A673 (cell line): ENCODE measurements at places on chromosomes 7 and 10.

DNA sequence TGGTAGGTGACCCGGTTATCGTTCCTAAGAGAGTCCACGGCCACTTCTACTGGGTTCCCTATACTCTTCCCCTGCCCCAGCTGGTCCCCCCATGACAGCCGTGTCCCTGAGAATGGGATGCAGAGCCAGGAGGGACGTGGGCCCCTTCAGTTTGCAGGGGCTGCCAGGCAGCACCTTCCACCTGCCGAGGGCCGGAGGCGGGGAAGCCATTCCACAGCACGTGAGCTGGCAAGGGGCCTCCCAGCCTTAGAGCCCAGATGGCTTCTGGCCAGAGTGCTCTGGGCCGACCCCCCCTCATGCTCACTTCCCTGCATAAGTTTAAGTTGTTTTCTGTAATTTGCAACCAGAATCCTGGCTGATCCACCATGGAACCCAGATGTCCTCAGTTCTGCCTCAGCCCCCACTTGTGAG, 39.0 kb downstream of the DIP2C start:
- no peak for DNase-seq
- no peaks in the 10 kb centered on the region for H3K4me1 ChIP-seq
- H3K36me3 ChIP-seq: no peaks in the 10 kb centered on the region

- H3K27me3 ChIP-seq: no peaks in the 10 kb centered on the region
- H3K36me3 ChIP-seq: no peaks in the 10 kb centered on the region
- no peak overlapping the region for H3K4me3 ChIP-seq
- H3K27ac ChIP-seq: no peak overlapping the region
Measured at GRCh38 chr10:94186722-94187121, 176.0 kb downstream of the NOC3L start.

DNA sequence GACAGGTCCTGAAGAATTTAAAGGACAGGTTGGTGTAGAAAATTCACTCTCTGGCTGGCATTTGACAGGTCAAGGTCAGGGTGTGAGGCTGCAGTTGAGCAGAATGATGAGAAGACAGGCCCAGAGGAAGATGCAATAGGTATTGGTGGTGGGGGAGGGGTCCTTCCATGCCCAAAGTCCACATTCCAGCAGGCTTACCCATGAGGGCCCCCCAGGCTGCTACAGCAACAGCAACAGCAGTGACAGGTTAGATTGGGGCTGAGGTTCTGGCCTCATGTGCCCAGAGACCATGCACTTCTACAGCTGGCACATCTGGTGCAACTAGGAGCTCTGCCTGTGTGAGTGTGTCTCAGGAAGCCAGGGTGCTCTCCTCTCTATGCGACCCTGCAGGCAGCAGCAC, 223.5 kb upstream of the GHITM start:
- no peaks in the 10 kb centered on the region for H3K36me3 ChIP-seq
- no peak for DNase-seq
- no peaks in the 10 kb centered on the region for H3K27me3 ChIP-seq
- peaks cover 5% of the 10 kb centered on the region for H3K4me1 ChIP-seq

DNA sequence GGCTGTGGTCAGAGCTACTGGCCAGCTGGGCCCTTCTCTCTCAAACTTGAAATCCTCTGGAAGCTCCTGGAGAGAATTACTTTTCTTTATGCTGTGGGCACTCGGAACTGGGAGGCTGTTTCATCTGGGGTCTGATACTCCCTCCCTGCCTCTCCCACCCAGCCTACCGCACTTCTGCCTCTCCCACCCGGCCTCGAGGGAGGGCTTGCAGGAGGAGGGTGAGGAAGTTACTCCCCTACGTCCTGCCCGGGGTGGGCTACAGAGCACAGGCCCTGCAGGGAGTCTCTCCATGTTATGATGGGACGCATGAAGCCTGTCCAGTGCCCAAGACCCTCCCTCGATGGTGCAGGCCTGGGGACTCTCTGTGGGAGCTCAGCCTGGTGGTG, 584.6 kb upstream of the MKI67 start:
- H3K27me3 ChIP-seq: no peaks in the 10 kb centered on the region
- H3K4me3 ChIP-seq: no peak overlapping the region
- H3K4me1 ChIP-seq: peaks cover 12% of the 10 kb centered on the region

DNA sequence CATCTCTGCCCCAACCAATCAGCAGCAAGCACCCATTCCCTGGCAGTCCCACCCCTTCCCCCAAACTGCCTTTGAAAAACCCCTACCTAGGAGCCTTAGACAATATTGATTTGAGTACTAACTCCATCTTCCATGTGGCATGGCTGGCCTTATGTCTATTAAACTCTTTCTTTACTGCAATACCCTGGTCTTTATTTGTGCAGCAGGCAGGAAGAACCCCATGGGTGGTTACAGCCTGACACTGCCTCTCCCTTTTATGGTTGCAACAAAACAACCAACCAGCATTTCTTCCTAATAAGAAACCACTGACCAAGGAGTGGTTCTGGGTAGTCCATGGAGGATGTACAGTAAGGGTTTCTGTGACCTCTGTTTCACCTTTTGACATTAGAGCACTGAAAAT, 418.1 kb downstream of the THSD7A start:
- H3K27me3 ChIP-seq: no peaks in the 10 kb centered on the region
- H3K4me3 ChIP-seq: no peak overlapping the region
- H3K27ac ChIP-seq: no peak overlapping the region
- no peaks in the 10 kb centered on the region for H3K4me1 ChIP-seq
- DNase-seq: no peak
- H3K36me3 ChIP-seq: no peaks in the 10 kb centered on the region

DNA sequence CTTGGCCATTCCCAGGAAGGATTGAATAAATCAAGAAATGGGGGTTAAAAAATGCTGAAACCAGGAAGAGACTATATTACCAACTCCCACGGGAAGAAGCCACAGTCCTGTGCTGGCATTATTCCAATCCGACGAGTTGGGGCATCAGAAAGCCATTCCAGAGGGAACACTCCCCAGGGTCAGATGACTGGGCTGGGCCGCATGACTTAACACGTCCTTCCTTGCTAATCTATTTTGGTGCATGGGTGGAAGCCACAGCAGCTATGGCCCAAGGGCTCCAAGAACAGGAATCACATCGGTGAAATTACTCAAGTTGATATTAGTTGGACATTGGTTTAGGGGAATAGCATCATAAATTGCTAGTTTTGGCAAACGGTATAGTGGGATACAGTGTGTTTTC, 592.9 kb upstream of the NRP1 start:
- H3K36me3 ChIP-seq: no peaks in the 10 kb centered on the region
- no peak overlapping the region for H3K4me3 ChIP-seq
- DNase-seq: peak; percentile 56
- H3K27me3 ChIP-seq: no peaks in the 10 kb centered on the region
- H3K4me1 ChIP-seq: peaks cover 44% of the 10 kb centered on the region

GRCh38 chr7:39480901-39481300, 85.3 kb upstream of the YAE1 start:
- H3K36me3 ChIP-seq: no peaks in the 10 kb centered on the region
- no peaks in the 10 kb centered on the region for H3K4me1 ChIP-seq
- H3K27me3 ChIP-seq: peaks cover 19% of the 10 kb centered on the region
- no peak overlapping the region for H3K4me3 ChIP-seq
- H3K27ac ChIP-seq: no peak overlapping the region
- no peak for DNase-seq

DNA sequence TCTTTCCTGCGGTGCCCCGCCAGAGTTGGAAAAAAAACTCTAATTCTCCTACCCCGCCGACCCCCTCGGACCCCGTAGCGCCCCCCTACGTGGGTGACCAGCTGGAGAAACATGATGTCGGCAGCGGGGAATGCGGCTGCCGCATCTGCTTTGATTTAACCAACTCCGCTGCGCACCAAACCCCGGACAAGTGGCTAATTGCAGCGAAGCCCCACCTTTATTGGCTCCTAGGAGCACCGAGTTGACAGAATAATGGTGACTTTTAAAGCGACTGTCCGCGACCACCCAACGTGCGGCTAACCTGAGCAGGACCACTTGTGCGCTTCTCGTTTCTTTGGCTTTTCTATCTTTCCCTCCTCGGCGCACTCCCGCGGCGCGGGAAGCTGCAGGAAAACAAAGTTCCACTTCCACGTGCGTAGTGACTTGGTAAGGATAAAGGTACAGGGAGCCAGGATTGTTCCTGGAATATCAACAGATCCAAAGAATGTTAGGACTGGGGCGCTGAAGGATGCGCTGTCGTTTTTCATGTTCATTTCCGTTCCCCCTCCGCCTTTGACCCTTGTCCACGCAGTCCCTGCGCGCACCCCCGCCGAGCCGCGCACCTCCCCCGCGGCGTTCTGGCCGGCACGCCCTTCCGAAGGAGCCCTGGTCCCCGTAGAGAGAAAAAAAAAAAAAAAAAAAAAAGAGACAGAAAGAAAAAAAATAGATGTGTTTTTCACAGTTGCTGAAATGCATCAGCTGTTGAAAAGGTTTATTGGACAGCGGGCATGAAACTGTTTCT, 1.4 kb downstream of the WNT16 start:
- H3K36me3 ChIP-seq: no peaks in the 10 kb centered on the region
- no peak overlapping the region for H3K27ac ChIP-seq
- H3K4me1 ChIP-seq: peaks cover 15% of the 10 kb centered on the region
- H3K27me3 ChIP-seq: peaks cover 84% of the 10 kb centered on the region
- peak; percentile 24 for DNase-seq

DNA sequence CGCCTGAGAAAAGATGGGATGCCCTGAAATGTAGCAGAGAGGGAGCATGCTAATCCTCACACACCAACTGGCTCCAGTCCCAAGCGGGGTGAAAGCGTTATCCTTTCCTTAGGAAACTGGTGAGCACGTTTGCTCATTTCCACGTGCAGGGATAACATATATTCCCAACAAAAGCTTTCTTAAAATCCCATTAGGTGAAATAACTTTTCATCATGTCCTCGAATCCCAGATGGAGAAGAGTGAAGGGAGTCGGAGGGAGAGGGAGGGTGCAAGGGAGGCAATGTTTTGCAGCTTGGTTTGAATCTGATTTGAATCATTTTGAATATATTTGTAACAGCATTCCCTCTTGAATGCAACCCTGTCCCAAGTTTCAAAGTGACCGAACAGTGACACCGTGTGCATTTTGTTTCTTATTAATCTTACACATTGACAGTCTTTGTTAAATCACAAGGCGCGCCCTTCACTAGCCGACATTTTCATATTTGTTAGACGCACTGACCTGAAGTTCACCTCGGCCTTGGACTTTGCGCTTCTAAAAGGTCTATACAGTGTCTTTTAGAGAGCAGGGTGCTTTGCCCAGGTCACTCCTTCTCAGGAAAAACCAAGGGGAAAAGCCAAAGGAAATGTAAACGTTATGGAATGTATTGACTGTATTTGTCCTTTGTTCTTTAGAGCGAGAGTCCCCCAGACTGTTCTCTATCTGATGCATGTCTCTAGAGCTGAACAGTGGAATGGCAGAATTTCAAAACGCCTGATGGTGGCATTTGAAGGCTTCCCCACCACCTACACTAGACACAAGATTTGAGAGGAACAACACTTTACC, 3.1 kb upstream of the HOXA4 start:
- DNase-seq: no peak
- no peak overlapping the region for H3K27ac ChIP-seq
- peaks cover 100% of the 10 kb centered on the region for H3K27me3 ChIP-seq
- no peaks in the 10 kb centered on the region for H3K36me3 ChIP-seq
- no peak overlapping the region for H3K4me3 ChIP-seq

- H3K4me1 ChIP-seq: no peaks in the 10 kb centered on the region
- H3K36me3 ChIP-seq: no peaks in the 10 kb centered on the region
- no peak overlapping the region for H3K27ac ChIP-seq
- no peak overlapping the region for H3K4me3 ChIP-seq
- H3K27me3 ChIP-seq: no peaks in the 10 kb centered on the region
- DNase-seq: no peak
Measured at GRCh38 chr7:141590666-141591065, 39.5 kb downstream of the AGK start.

DNA sequence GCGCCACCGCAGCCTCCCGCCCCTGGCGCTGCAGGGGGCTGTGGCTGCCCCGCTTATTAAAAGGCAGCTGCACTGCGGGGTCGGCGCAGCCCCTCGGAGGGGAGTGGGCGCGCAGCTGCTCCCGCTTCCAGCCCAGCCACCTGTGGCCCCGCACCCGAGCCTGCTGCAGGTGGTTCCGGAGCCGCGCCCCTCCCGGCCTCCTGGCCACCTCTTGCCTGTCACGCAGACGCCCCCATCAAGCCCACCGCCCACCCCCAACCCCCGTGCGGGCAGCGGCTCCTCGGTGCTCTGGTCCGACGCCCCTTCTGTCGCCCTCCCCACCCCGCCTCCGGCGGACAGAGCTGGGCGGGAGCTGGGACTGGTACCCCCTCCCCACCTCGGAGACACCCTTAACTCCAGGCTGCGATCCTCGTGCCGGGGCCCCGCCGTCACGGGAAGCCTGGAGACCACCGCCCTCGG, 549 bp downstream of the CALY start:
- DNase-seq: no peak
- no peaks in the 10 kb centered on the region for H3K36me3 ChIP-seq
- H3K4me3 ChIP-seq: peak overlapping the region; percentile 28
- peaks cover 58% of the 10 kb centered on the region for H3K27me3 ChIP-seq

GRCh38 chr10:44956717-44957706, 2.6 kb upstream of the RASSF4 start:
- H3K4me1 ChIP-seq: peaks cover 13% of the 10 kb centered on the region
- H3K4me3 ChIP-seq: no peak overlapping the region
- H3K27ac ChIP-seq: no peak overlapping the region
- H3K27me3 ChIP-seq: no peaks in the 10 kb centered on the region

GRCh38 chr10:1148855-1149605, 92.8 kb downstream of the WDR37 start:
- H3K36me3 ChIP-seq: no peaks in the 10 kb centered on the region
- peaks cover 5% of the 10 kb centered on the region for H3K27me3 ChIP-seq
- DNase-seq: no peak
- H3K4me3 ChIP-seq: no peak overlapping the region
- H3K27ac ChIP-seq: no peak overlapping the region

DNA sequence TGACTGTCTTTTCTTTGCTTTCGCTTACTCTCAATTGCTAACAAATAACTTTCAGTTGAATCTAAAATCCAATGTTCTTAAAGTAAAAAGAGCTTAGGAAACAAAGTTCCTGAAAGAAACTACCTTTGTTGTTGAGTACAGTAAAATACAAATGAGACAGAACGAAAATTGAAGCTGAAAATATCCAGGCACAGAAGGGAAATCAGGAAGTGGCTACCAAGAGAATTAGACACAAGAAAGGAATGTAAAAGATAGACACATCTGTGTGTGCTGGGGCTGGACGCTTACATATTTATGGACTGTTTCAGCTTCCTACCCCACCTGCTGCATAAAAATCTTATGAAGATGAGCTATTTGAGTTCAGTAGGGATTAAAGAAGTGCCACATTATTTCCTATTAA, 161.7 kb upstream of the PLXDC2 start:
- H3K27ac ChIP-seq: no peak overlapping the region
- H3K4me1 ChIP-seq: no peaks in the 10 kb centered on the region
- H3K4me3 ChIP-seq: no peak overlapping the region
- no peaks in the 10 kb centered on the region for H3K27me3 ChIP-seq

DNA sequence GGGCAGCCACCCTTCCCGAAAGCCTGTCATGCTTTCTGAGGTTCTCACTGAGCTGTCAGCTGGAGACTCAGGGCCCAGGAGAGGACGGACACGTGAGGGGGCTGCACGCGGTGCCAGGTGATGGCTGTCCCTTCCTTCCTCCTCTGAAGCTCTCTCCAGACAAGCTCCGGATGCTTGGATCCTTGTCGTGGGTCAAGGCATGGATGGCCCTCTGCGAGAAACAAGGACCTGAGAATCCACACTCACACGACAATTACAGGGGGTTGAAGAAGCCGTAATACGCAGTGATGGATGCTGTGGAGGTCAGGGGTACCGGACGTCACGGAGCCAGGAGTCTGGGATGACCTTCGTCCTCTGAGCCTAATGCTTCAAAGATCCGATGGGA, 170.3 kb downstream of the USP6NL start:
- no peaks in the 10 kb centered on the region for H3K36me3 ChIP-seq
- no peak for DNase-seq
- H3K4me1 ChIP-seq: no peaks in the 10 kb centered on the region
- no peaks in the 10 kb centered on the region for H3K27me3 ChIP-seq
- no peak overlapping the region for H3K27ac ChIP-seq
